ENCODE measurements at places on chromosomes 2 and 18.

GRCh38 chr18:11544060-11544633 is 65.2 kb upstream of the SLC35G4 start:
- DNase-seq, result no peak

DNA sequence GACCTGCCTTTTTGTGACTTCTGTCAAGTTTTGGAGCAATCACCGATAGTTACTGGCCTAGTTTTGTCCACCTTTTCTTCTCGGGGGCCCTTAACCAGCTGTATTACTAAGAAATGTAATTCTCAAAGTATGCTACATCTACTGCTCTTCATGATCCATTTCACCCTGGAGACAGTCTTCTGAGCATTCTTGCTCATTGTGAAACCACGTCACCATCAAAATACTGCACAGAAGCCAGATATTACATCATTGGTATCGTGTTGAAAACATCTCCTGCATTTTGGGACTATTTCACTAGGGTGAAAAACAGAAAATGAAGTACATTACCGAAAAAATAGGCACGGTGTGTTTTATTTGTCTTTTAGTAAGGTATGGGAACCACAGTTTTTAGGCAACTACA is 11.7 kb downstream of the LYPD6B start:
- no peak for DNase-seq

GRCh38 chr2:170362871-170363631 is 185.1 kb downstream of the MYO3B start:
- DNase-seq, result no peak

DNA sequence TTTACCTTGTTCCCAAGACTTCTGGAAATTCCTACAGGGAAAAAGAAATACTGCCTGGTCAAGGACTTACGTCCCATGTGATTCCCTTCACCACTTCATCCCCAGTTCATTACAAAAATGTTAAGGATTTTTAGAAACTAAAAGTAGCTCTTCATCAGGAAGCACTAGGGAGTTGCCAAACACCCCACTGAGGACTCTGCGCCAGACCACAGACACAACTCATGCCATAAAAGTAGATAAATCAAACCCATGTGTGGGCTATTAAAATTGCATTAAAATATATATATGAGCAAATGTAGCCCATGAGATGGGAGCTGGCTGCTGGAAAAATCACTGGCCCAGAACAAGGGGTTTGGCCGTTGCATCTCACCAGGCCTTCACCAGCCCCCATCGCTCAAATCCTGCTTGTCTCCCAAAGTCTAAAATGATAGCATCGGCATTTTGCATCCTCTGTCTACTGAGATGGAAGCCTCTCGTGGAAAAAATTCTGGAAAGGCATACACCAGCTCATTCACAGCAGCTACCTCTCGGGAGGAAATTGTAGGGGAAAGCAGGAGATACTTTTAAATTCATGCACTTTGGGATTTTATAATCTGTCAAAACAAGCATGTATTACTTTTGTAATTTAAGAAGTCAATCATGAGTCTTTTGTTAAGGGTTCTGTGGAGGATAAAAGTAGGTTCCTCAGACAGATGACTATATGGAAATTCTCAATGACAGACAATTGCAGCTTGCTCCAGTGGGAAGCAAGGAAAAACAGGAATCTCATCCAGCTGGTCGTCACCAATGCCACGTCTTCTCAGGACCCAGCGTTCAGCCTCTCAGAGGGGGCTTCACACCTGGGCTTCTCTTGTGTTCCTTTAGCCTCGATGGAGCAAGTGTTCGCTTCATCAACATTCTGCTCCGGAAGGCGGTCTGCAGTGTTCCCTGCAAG is 113.9 kb downstream of the MREG start:
- DNase-seq, result no peak

- peak; percentile 37 for DNase-seq
Observed at GRCh38 chr18:46477425-46478011, 179.5 kb downstream of the LOXHD1 start.

DNA sequence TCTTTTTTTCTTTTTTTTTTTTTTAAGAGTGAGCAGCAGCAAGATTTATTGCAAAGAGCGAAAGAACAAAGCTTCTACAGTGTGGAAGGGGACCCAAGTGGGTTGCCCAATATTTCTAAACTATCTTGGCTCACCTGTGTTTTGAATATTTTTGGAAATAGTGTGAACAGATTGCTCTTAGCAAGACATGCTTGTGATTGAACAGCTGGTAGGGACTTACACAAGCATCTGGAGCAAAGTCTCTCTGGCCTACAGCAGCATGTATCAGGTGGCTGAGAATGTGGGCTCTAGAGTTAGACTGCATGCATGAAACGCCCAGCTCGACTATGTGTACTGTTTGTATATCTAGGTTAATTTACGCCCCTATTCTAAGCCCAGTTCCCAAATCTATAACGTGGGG is 40.3 kb upstream of the FBXO11 start:
- no peak for DNase-seq

- DNase-seq, result peak; percentile 30
Observed at GRCh38 chr18:1585881-1586488, 681.3 kb downstream of the ADCYAP1 start.

GRCh38 chr2:230471074-230471473 is 55.1 kb downstream of the SP100 start:
- no peak for DNase-seq

DNA sequence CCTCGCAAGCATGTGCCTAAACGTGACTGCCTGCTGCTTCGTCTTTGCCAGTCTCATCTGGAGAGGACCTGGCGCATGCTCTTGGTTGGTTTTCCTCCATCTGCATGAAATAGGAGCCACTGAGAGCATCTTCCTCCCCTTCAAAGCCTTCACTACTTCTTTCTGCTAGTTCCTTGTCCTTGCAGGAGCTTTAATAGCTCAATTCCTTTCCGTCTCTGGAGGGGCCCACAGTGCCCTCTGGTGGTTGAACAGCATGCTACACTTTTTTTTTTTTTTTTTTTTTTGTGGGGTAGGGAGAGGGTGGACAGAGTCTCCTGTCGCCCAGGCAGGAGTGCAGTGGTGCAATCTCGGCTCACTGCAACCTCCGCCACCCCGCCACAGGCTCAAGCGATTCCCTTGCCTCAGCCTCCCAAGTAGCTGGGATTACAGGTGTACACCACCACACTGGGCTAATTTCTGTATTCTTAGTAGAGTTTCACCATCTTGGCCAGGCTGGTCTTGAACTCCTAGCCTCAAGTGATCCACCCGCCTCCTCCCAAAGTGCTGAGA is 59.6 kb downstream of the SP110 start:
- DNase-seq, result peak; percentile 57

DNA sequence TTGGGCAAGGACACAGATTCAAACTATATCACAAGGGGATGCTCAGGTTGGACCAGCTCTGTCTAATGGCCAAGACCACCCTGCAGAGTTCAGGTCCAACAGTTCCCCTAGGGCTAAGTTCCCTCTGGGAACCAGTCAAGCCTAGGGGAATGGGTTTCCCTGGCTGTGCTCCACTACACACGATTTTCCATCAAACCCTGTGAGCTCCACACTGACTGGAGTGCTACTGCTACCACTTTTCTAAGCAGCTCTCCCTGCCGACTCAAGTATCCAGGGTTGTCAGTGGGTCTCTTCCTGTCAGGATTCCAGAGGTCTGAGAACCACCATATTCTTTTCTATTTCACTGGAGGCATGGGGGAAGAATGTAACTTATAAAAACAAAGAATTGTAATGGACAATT is 280.4 kb upstream of the COL3A1 start:
- no peak for DNase-seq

DNA sequence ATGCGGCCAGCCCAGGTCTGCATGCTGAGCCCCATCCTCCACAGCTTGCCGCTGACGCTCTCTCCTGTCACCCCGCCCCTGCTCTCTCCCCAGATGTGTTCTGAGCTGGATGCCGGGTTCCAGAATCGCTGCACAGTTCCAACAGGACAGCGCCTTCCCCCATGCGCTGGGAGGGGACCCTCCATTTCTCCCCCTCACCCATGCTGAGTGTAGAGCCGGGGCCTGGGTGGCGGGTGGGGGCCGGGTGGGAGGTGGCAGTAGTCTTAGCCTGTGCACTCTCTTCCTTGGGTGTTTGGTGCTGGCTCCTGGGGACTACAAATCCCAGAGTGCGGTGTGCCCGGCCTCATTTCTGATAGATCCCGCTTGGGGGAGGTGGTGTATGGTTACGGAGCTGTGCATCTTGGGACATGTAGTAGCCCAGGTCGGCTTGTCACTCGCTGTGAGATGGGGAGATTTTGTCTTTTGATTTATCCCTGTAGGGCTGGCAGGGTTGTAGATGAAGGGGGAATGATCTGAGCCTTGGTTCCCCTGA is 6.8 kb downstream of the DNAJB2 start:
- DNase-seq, result no peak

DNA sequence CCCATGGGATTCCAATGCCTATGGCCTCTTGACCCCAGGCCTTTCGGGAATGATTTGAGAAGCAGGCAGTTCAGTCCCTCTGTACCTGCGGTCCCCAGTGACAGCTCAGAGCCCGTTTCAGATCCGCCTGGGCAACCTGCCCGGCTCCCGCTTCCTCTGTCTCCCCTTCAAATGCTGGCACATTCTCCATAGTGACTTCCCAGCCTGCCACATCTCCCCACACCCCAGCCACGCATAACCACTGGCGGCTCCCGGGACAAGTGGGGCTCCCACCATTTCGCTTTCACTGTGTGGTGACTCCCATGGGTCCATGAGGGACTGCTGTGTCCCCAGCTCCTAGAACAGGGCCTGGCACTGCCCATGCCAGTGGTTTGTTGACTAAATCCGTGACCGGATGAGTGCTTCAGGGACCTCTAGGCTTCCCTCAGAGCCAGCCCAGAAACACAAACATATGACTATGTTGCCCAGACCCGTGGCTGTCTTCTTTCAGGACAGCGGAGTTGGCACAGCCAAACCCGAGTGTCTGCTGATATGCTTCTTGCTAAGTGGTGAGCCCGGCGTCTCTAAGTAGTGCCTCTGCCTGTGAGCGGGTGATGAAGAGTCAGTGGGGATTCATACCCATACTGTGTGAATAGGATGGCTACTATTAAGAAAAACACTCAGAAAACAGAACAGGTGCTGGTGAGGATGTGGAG is 91.2 kb downstream of the GLI2 start:
- no peak for DNase-seq

DNA sequence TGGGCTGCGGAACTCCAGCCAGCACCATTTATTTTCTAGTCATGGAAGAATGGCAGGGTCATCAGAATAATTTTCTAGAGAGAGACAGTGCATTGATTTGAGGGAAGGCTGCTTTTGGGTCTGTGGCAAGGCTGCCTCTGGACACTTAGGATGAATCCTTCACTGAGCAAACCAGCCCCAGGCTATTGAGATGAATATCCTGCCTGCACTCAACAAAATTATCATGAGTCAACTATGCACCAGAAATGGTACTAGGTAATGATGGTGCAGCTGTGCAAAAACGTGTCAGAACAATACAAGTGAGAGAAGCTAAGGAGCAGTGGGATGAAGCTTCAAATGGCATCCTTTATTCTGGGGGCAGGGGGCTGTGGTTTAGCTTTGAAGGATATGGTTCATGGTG is 115.8 kb downstream of the SPHKAP start:
- no peak for DNase-seq

GRCh38 chr2:56266761-56267414 is 83.1 kb downstream of the CCDC85A start:
- no peak for DNase-seq

GRCh38 chr18:68703326-68703725 is 11.6 kb downstream of the TMX3 start:
- no peak for DNase-seq

DNA sequence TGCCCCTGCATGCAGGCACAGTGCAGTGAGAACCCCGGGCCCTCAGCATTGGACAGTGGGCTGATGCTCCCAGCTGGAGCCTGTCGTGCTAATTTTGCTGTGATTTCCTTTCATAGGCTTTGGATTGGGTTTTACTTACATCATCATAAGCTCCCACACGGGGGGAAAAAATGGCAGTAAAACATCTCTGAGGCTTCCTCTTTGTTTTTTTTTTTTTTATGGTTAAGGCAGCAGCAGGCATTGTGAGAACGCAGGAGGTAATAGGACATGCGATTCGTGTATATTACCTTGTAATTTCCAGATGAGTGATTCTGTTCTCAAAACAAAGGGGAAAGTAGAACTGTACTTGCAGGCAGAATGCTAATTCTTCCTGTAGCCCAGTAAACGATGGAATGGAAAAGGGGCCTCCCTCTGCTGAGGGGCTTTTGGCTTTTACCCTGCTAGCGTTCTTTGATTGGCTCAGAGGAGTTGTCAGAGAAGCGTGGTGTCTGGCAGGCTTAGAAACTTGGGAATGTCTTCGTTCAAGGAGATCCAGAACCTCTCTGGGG is 89.7 kb downstream of the NPAS2 start:
- DNase-seq, result no peak

- no peak for DNase-seq
Observed at GRCh38 chr2:46826569-46827245, 88.9 kb downstream of the MCFD2 start.

- DNase-seq, result no peak
Observed at GRCh38 chr2:230676546-230676945, 36.1 kb upstream of the CAB39 start.
